ENCODE measurements at places on chromosomes 1 and 21.

GRCh38 chr1:150813028-150813707 lies 5.1 kb upstream of the CTSK start:
- no peak for DNase-seq

DNA sequence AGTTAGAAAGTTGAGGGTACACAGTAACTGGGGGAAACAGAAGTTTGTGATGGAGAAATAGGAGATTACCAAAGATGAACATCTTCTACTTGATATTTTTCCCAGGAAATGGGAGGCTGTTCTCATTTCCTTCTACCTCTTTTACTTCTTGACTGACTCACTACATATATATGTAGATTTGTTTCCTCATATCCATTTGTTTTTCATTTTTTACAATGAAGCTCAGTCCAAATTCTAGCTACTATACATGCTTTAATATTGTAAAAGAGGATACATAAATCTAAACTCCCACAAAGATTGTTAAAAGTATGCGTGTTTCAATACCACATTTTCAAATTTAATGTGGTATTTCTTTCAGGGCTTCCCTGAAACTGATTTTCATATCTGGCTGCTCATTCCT lies 366.6 kb upstream of the NCAM2 start:
- no peak for DNase-seq

DNA sequence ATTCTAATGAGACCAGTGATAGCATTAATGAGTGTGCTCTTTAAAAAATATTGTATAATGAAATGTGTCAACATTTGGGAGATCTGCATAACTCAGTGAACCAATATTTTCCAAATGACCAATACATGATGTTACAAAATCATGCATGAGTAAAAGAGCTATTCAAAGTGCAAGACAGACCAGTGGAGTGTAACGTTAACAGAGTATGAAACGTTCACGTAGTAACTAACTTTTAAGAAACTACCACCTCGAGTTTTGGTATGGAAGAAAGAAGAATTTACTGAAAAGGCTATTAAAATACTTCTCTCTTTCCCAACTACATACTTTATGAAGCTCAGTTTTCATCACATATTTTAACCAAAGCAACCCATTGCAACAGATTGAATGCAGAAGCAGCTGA lies 9.6 kb upstream of the SLC6A9 start:
- DNase-seq, result no peak

DNA sequence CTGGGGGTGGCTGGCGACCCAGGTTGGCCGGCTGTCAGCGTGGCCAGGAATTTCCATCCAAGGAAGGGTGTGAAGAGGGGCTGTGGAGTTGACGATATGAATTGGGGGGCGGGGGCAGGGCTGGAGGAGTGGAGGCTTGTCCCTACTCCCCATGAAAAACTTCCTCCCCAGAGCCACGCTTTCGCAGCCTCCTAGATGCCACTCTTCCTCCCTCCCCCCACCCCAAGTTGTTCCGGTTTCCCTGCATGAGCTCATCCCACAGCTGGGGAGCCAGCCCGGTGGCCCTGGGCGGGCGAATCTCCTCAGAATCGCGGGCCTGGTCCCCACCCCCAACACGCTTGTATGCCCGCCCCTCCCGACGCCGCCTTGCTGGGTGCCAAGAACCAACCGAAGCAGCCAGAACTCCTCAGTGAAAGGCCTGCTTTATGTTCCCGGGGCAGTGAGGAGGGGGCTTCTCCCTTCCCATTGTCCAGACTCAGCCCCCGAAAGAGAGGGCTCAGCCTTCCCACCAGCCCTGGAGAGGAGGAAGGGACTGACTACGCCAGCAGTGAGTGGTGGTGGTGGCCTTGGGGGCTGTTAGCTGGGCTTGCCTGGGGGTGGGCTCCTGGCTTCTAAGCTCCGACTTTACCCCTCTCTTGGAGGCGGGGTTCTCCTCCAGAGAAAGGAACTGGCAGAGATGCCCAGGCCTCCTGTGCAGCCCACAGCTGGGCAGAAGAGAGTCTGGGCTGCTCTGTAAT lies 1.8 kb upstream of the CSMD2 start:
- DNase-seq, result no peak

DNA sequence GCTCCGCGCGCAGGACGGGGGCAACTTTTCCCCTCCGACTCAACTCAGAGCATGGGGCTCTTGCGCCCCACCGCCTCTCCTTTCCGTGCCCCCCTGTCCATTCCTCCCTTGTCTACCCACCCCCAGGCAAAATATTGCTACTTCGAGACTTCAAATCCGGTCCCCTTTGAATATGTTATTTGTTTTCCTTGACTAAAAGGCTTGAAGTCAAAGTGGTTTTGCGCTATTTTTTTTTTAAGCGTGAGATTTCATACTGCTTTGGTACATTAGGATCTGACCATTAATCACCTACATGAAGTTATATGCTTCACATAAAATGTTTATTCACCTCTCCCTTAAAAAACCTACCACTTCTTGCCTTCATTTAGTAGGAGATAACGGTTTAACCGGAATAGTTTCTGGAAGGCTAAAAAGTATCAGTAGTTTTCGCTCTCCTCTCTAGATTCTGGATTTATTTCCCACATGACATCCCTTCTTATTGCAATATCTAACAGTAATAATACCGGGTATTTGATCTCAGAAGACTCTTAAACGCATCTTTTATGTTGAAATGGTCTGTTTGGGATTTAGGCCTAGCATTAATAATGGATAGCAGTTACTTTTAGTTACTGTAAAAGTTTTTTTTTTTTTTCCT lies 1.6 kb downstream of the NFIA start:
- DNase-seq, result no peak

DNA sequence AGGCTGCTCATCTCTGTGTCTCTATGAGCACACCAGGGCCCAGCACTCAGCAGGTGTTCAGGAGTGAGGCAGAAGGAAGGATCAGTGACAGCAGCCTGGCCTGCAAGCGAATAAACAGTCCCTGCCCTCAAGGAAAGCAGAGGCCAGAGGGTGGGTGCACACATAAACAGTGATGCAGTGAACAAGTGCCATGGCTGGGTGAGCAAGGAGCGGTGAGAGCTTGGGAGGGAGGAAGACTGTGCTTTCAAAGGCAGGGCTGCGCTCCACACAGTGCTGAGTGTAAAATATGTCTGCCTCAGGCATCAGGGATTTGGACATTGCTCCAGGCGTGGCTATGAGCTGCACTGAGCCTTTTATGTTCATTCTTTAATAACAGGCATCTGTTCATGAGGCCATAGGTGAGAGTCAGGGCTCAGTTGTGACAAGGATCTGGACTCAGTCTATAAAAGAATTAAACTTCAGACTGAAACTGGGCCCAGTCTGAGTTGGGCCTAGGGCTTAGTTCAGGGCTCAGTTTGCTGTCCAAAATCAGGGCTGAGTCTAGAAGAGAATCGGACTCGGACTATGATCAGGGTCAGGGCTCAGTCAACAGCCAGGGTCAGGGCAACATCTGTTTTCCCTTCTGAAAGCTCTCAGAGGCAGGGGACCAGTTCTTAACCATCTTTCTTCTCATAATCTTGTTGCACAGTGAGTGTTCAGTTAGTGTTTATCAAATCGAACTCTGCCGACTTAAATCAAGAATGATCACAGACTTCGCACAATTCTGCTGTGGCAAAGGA lies 213.7 kb downstream of the FOXD2 start:
- DNase-seq, result no peak

- DNase-seq, result no peak
These were observed 87.8 kb upstream of the ATF3 start for GRCh38 chr1:212520746-212521145.

GRCh38 chr1:184407816-184408510 lies 21.1 kb downstream of the C1orf21 start:
- DNase-seq, result no peak

GRCh38 chr1:244006961-244007360 lies 44.1 kb upstream of the ZBTB18 start:
- no peak for DNase-seq

GRCh38 chr1:59520194-59520593 lies 223.3 kb downstream of the FGGY start:
- no peak for DNase-seq

GRCh38 chr1:69523032-69523431 lies 44.7 kb upstream of the LRRC7 start:
- no peak for DNase-seq

DNA sequence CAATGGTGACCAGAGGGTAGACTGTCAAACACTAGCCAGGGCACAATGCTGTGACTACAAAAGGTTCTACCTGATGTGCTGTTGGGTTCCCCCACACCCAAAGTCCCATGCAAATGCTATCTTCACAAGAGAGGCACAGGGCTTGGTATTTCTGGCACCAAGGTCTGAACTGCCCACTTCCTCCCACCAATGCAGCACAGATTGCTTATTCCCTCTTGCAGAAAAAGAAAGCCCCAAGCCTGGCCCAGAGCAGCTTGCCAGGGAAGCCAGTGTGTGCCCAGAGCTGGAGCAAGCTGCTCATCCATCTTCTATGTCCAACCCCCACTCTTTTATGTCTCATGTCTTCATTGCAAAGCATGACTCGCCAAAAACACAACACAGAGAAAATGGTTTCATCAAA lies 149.4 kb upstream of the CAMK1G start:
- DNase-seq, result no peak

DNA sequence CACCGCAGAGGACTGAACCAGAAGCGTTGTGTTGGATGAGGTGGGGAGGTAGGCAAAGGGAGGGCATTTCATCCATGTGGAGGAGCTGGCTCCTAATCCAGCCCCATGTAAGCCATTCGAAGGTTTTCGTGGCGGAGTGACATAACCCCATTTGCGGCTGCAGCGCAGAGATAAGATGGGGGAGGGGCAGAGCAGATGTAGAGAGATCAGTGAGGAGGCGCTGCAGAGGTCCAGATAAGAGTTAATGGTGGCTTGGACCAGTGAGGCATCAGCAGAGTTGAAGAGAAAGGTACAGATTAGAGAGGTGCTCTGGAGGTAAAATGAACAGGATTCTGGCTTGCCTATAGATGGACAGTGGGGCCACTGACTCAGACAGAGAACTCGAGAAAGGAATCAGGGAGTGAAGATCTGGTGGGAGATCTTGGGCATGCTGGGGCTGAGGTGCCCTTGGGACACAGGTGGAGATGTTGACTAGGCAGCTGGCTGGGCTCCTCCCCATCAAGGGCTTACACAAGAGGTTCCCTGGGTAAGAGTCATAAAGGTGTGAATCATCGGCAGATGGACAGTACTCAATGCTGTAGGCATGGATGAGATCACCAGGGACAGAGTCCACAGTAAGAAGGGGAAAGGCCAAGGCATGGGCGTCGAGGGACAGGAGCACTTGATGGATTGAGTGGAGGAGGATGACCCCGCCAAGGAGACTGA lies 7.8 kb upstream of the PTPRF start:
- no peak for DNase-seq

GRCh38 chr1:36951292-36951750 lies 83.0 kb downstream of the GRIK3 start:
- no peak for DNase-seq

DNA sequence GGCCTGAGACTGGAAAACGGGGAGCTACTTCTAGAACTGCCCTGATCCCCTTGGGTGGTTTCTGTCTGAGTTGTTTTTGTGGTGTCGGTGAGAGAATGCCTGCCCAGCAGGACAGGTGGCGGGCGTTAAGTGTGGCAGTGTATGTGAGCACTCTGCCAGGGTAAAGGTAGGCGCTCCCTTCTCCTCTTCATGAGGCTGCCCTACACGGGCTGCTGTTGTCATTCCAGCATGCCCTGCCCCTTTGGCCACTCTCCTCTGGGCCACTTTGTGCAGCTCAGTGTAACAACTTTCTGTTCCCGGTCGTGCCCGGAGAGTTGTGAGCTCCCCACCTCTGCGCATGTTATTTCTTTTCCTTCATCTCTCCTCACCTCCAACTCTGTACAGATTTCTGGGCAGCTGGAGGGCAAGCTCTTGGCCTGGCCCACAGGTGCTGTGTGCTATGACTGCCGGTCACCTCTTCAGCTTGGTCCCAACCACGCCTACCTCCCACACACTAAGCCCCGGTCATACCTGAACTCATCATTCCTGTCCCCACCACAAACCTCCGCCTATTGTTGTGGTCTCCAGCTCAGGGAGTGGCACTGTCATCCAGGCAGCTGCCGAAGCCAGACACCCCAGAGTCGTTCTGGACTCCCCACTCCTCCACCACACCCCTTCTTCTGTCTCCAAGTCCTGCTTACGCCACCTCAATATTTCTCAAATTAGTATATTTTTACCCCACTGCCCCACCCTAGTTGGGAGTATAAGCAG lies 69.0 kb downstream of the GADD45A start:
- no peak for DNase-seq

DNA sequence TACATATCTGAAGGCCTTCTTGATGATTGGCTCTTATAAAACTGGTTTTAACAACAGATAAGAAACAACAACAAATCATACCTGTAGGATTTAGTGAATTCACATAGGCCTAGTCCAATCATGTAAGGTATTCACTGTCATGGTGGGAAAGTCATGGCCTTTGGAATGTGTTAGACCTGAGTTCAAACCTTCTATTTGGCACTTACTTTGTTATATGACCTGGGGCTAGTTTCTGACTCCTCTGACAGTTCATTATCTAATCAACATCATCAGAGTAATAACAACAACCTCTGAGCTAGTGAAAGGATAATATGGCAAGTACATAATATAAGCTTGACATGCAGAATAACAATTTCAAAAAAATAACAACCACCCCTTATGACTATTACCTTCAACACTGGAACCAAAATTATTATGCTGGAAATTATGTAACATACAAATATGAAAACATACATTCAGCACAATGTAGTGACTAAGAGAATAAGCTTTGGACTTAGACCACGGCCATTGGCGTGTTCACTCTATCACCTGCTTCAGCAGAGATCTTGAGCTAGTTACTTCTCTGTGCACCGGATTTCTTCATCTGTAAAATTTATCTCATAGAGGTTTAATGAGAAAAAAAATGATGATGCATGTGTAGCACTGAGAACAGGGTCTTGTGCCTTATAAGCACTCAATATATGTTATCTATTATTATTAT lies 597.6 kb downstream of the LMO4 start:
- DNase-seq, result no peak

DNA sequence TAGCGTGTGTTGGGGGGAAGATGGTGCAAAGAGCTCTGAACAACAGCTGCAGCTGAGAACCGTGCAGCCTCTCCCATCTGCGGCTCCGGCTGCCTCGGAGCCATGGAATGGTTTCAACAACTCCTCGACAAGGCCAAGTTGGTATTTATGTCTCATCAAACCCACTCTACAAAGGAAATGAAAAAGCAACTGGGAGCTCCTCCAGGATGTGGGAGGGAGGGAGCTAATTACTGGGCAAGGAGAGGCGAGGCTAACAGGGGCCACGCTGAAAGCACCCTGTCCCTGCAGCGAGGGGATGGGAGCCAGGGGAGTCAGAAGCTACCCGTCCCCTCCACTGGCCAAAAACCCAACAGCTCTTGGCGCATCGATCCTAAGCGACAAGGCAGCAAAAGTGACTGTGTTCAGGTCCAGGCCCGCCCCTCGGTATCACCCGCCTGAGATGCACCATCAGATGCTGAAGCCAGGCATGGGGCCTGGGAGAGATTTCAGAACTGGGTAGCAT lies 63.1 kb downstream of the ACOT7 start:
- no peak for DNase-seq
